ENCODE measurements at places on chromosomes 3 and 15. TPM values are rescaled to one million over a fixed set of nuclear protein-coding genes. Genes with fewer than 3 reads are reported as not detected.

GRCh38 chr3:50241163-50241562, 5.2 kb downstream of the GNAI2 start:
- DNase-seq, result peak; percentile 39

DNA sequence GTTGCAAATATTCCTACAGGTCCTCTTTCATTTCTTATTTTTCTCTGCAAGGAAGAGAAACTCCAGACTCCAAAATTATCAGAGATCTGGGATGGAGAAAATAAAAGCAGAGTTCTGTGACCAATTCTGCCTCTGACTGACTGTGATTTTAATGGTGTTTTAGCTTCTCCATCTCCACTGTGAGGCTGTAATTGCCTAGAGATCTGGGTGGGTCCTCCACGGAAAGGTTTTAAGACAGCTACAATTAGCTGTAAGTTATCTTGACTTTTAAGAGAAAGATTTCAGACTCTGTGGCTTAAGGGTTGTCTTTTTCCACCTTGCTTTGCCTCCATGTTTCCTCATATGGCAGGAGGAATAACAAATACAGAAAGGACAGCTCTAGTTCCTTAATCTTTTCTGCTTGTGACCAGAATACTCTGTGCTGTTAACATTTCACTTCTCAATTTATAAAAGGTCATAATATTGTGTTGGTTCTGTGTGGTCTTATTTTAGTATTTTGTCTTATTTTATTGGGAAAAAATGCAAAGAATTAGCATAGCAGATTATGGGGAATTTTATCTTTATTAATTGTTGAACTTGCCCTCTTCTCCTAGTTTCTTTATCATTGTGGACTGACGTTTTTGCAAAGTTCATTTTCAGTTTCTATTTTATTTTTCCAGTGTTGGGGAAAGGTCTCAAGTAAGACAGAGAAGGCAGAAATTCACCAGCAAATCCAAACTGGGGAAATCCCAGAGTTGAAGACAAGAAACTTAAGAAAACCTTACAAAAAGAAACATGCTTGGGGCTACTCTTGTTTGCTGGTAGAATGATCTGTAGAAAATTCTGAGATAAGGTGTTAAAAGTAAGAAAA, 157.9 kb downstream of the RAP2B start:
- no peak for DNase-seq

GRCh38 chr3:51692980-51693395, 13.9 kb upstream of the GRM2 start:
- no peak for DNase-seq

DNA sequence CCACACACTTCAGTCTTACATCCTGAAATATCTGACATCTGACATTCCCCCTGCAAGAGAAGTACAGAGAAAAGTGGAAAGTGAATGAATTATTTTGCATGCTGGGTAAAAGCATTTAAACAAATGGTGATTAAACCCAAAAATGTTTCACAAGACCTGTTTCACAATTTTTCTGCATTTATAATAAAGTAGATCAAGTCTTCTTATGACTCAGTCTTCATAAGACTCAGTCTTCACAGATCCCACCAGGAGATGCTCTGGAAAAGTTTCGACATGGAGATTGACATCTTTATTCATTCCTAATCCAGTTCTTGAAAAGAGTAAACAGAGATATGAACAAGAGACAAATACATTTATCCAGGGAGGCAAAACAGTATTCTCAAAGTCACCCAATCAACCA, 13.2 kb upstream of the EDC3 start:
- no peak for DNase-seq

- DNase-seq, result no peak
Observed at GRCh38 chr3:4432259-4432658, 34.8 kb downstream of the SUMF1 start.

- no peak for DNase-seq
Observed at GRCh38 chr15:29233566-29233965, 36.1 kb downstream of the NSMCE3 start.

DNA sequence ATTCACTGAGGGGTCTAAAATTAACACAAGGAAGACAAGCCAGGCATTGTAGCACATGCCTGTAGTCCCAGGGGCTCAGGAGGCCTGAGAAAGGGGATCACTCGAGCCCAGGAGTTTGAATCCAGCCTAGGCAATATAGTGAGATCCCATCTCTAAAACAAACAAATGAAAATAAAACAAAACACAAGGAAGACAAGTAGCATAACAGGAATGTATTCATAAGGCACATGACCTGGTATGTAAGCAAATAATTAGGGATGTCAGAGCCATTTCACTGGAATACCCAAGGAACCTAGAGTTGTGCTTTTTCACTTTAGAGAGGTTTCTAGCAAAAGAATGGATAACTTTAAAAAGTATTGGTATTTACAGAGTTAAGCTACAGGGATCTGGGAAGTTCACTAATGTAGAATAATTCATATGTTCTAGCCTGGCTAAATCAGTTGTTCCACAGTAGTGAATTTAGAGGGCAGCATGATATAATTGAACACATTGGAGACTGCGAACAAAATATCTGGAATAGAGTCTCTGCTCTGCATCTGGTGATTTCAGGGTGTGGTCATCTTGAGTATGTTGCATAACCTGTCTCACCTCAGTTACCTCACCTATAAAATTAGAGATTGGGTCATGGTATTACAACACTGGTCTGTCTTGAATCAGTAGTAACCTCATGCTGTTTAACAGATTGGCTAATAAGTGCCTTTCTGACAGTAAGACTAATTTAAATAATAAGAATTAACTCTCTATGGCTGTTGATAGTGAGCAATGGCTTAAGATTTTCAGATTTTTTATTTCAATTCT, 9.3 kb downstream of the GRAMD1C start:
- DNase-seq, result no peak

GRCh38 chr15:29925227-29926082, 103.2 kb upstream of the TJP1 start:
- DNase-seq, result peak; percentile 93

DNA sequence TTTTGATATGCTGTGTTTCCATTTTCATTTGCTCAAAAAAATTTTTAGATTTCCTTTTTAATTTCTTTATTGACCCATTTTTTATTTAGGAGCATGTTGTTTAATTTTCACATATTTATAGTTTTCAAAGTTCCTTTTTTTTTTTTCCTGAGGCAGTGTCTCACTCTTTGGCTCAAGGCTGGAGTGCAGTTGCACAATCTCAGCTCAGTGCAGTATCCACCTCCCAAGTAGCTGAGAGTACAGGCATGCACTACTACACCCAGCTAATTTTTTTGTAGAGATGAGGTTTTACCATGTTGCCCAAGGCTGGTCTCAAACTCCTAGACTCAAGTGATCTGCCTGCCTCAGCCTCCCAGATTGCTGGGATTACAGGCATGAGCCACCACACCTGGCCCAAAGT, 36.2 kb downstream of the PFN2 start:
- no peak for DNase-seq

GRCh38 chr15:101152914-101153313, 98.9 kb downstream of the CHSY1 start:
- no peak for DNase-seq

GRCh38 chr3:188369526-188369925, 215.6 kb downstream of the LPP start:
- DNase-seq, result peak; percentile 72

GRCh38 chr3:16404349-16404895, 109.1 kb downstream of the RFTN1 start:
- DNase-seq, result no peak

- DNase-seq, result no peak
Observed at GRCh38 chr3:23709987-23710386, 95.8 kb upstream of the UBE2E1 start.

DNA sequence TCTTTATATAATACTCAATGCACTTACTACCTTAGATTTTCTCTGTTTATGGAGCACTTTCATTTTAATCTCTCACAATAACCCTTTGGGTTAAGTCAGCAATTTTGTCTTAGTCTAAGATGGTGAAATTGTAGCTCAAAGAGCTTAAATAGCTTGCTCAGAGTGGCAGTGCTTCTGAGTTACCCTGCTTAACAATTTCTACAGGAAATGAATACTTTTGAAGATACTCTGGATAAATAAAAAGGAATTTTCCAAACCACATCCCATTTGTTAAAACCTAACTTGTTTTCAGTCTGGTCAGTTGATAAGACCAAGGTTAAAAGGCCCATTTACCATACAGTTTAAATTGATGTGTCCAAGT, 37.2 kb downstream of the HMG20A start:
- DNase-seq, result no peak

DNA sequence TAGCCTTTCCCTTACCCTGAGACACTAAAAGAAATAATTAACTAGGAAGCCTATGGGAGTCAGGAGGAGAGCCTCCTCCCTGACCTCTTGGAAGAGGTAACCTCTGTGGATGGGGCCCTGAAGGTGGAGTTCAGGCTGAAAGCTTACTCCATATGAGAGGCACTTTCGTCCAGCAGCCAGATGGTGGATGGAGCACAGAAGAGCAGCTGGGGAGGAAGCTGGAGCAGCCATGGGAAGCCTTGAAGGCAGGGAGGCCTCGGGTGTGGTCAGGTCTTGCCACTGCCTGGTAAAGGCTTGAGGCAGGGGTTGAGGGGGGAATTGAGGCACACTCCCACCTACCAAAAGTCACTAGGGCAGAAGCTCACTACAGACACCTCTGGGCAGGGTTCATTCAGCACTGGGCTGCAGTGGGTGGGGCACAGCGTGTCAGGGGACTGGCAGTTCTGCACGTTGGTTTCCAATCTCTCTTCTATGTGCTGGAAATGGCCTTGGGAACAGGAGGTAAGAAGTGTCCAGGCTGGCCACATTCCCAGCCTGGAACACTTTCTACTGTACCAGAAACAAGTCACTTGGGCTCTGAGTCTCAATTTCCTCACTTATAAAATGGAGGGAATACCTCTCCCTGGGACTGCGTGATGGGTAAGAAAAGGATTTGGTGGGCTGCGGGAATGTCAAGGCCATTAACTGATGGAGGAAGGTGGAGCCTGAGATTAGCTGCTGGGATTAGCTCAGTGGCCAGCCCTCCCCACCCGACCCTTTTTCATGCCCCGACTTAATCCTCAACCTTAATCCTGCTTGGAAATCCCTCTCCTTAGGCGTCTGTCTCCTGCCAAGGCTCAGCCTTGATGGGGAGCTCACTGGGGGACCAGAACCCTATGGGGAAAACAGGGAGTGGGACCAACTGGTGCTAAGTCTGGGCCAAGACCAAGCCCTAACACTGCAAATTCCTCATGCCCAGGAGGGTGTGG, 5.4 kb downstream of the PCBP4 start:
- DNase-seq, result no peak

DNA sequence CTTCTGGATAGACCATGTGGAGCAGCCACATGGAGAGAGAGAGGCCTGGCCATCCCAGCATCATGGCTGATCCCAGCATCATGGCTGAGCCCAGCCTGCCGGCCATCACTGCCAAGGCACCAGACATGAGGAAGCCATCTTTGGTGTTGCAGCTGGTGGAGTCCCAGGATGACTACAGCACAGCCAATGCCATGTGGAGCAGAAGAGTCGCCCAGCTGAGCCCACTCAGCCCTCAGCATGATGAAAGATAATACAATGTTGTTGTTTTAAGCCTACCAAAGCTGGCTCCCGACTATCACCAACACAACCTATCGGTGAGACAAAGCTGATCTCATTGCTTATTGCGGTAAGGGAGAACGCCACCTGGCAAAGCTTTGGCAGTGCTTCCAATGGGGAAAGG, 18.4 kb downstream of the HES1 start:
- no peak for DNase-seq

GRCh38 chr3:20080956-20081554, 40.8 kb downstream of the KAT2B start:
- peak; percentile 92 for DNase-seq

DNA sequence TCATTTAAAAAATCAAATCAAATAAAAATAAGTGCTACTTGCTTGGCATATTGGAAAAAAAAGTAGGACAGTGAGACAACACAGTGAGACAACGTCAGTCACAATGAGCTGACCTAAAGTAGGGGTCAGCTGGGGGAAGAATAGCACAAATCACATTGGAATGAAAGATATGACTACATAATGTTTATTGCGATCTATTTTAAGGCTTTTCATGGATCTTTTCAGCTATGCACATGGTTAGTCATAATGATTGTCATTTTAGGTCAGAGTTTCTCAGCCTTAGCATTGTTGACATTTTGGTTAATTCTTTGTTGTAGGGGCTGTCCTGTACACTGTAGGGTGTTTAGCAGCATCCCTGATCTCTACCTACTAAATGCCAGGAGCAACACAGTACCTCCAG, 44.5 kb downstream of the CMSS1 start:
- DNase-seq, result peak; percentile 56

DNA sequence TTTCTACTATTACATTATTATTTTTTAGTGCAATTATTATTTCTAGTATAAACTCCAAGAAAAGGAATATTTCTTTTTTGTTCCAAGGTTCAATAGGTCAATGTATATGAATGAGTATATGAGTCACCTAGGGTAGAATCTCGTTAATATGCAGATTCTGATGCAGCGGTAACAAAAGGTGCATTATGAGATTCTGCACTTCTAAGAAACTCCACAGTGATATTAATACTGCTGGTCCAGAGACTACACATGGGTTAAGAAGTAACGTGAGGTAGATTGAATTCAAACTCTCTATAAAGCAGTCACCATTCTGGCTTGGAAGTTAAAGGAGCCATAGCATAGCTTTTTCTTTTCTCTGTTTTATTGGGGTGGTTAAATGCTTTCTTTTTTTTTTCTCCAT, 596.2 kb upstream of the TBL1XR1 start:
- DNase-seq, result no peak

- no peak for DNase-seq
Observed at GRCh38 chr15:98134905-98135304, 174.4 kb downstream of the ARRDC4 start.

GRCh38 chr15:39156166-39156565, 424.7 kb upstream of the THBS1 start:
- DNase-seq, result no peak

GRCh38 chr3:189561256-189561655, 69.9 kb upstream of the TP63 start:
- DNase-seq, result no peak

DNA sequence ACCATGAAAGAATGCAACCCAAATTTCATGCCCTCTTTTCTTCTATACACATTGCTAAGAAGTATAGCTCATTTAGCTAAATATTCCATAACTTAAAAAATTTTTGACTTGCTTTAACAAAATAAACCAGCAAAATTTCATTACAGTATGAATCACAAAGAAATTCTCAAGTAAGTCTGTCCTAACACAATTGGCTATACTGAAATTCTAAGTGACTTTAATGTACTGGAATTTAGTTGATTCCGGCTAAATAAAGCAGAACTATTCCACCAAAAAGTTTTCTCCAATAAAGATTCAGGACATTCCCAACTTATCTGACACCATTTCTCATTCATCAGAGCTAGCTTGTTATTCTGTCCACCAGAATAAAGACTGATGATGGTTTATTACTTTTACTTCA, 23.8 kb downstream of the LRRFIP2 start:
- no peak for DNase-seq

GOLGA6L9 gene
- 0.85 TPM for total RNA-seq

ALPK3 gene
- total RNA-seq, result 38.8 TPM

CYP1A2 gene
- not detected for total RNA-seq

KIF9 gene
- total RNA-seq, result 10.0 TPM

PP2D1 gene
- total RNA-seq, result not detected

VPS18 gene
- 67.2 TPM for total RNA-seq

CHRNA7 gene
- 0.79 TPM for total RNA-seq

TWF2 gene
- 147 TPM for total RNA-seq

SCAANT1 gene
- not detected for total RNA-seq

EPHA6 gene
- under 0.01 TPM for total RNA-seq

HOMER2 gene
- total RNA-seq, result 1.7 TPM

WWTR1 gene
- total RNA-seq, result 111 TPM

MYZAP gene
- 82.5 TPM for total RNA-seq

ADGRG7 gene
- not detected for total RNA-seq

IDH3A gene
- 35.6 TPM for total RNA-seq

IGSF10 gene
- 0.05 TPM for total RNA-seq

STRIT1 gene
- not detected for total RNA-seq

TMEM212 gene
- total RNA-seq, result not detected

CHL1 gene
- 0.09 TPM for total RNA-seq
